RCC 7860 (cell line): ENCODE measurements at places on chromosomes 11 and 22.
A peak's percentile ranks its signal among the peaks of the same experiment; 100 is the strongest.

GRCh38 chr11:70343636-70344035 lies 54.7 kb upstream of the CTTN start:
- DNase-seq: no peak

DNA sequence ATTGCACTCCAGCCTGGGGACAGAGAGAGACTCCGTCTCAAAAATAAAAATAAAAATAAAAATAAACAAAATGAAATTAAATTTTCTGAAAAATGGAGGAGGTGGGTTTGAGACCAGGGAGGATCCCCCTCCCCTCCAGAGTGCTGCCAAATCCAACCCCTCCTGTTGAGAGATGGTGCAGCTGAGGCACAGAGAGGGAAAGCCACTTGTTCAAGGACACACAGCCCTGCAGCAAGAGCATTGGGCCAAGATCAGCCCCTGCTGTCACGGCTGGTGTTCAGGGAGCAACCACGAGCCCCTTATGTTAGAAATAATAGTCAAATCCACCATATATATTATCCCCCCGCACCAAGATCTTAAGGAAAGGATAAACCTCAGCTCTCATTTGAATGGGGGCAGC lies 2.7 kb downstream of the MYO18B start:
- DNase-seq: no peak

GRCh38 chr11:68092411-68092810 lies 28.8 kb downstream of the CHKA start:
- DNase-seq: no peak

DNA sequence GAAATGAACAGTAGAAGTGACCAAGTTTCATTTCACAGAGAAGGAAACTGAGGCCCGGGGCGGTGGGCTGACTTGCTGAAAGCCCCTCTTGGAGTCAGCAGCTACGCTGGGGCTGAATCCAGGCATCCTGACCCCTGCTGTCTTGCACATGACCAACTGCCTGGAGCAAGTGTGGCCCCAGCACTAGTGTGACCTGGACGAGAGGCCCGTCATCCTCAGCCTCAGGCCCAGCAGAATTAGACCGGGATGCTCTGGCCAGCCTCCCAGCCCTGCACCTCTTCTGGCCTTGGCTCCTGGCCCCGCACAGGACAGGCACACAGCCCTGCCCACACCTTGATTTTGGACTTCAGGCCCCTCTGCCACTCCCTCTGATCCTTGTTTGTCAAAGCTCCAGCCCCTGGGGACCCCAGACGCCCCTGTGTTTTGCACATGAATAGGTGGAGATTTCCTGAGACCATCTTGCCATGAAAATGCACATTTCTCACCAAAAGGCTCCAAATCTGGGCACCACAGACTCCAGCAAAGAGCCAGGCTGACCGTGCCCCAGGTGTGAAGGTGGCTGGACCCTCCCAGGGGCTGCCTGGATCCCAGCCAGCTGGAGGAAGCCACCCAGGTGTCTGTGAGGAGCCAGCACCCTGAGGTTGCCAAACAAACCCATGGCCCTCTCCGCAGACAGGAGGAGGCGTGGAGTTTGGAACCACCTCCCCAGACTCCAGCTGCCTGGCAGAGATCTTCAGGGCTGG lies 24.9 kb downstream of the FGF4 start:
- no peak for DNase-seq

- DNase-seq: no peak
Measured at GRCh38 chr11:83057721-83058120, 14.0 kb downstream of the RAB30 start.

GRCh38 chr11:130783323-130783722 lies 133.0 kb downstream of the SNX19 start:
- no peak for DNase-seq

DNA sequence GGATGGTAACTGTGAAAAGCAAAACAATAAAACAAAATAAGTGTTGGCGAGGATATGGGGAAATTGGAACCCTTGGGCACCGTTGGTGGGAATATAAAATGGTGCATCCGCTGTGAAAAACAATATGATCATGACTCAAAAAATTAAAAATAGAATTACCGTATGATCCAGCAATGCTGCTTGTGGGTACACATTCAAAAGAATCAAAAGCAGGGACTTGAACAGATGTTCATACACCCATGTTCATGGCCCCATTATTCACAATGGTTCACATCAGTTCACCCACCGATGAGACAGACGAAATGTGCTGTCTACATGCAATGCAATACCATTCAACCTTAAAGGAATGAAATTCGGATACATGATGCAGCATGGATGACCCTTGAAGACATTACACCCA lies 1.2 kb upstream of the DERL3 start:
- DNase-seq: no peak

- no peak for DNase-seq
Measured at GRCh38 chr11:128603752-128604414, 16.5 kb upstream of the ETS1 start.

- peak; percentile 49 for DNase-seq
Measured at GRCh38 chr11:71129624-71130023, 122.8 kb downstream of the SHANK2 start.

GRCh38 chr11:16292167-16292859 lies 64.0 kb downstream of the SOX6 start:
- DNase-seq: no peak

GRCh38 chr11:75023446-75024067 lies 34.8 kb downstream of the NEU3 start:
- no peak for DNase-seq

- DNase-seq: peak; percentile 18
Measured at GRCh38 chr11:288478-289397, at the start of gene PGGHG. TSS of gene PGGHG (plus strand) at chr11:289126. CDS start at chr11:289817, 691 bp downstream.

DNA sequence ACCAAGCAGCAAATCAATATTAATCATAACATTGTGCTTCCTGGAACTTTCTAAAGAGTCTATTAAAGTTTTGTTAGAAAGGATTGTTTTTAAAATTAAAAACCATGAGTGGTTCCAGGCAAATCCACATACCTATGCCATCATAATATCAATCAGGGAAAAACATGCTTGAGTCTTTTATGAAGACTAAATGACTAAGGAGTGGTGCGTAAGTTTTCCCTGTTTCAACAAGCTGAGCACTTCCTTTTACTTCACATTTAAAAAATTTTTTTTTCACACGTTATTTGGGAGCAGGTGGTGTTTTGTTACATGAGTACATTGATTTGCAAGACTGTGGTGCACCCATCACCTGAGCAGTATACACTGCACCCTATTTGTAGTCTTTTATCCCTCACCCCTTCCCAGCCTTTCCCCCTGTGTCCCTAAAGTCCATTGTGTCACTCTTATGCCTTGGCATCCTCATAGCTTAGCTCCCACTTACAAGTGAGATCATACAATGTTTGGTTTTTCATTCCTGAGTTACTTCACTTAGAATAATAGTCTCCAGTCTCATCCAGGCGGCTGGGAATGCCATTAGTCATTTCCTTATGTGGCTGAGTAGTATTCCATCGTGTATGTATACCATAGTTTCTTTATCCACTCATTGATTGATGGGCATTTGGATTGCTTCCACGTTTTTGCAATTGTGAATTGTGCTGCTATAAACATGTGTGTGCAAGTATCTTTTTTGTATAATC lies 1190.3 kb upstream of the RAG2 start:
- peak; percentile 86 for DNase-seq

- peak; percentile 32 for DNase-seq
Measured at GRCh38 chr11:126547161-126547560, 191.7 kb downstream of the ST3GAL4 start.

- no peak for DNase-seq
Measured at GRCh38 chr11:126805870-126806269, 194.7 kb downstream of the KIRREL3 start.

DNA sequence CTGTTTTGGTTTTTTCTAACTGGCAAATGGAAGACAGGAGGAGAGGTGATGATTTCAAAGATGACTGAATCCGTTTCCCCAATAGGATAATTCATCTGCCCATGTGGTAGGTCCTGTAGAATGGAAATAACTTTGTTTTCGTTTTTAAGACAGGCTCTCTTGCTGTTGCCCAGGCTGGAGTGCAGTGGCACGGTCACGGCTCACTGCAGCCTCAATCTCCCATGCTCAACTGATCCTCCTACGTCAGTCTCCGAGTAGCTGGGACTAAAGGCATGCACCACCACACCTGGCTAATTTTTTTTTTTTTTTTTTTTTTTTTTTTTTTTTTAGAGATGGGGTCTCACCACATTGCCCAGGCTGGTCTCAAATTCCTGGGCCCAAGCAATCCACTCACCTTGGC lies 77.4 kb upstream of the BIRC3 start:
- DNase-seq: no peak

DNA sequence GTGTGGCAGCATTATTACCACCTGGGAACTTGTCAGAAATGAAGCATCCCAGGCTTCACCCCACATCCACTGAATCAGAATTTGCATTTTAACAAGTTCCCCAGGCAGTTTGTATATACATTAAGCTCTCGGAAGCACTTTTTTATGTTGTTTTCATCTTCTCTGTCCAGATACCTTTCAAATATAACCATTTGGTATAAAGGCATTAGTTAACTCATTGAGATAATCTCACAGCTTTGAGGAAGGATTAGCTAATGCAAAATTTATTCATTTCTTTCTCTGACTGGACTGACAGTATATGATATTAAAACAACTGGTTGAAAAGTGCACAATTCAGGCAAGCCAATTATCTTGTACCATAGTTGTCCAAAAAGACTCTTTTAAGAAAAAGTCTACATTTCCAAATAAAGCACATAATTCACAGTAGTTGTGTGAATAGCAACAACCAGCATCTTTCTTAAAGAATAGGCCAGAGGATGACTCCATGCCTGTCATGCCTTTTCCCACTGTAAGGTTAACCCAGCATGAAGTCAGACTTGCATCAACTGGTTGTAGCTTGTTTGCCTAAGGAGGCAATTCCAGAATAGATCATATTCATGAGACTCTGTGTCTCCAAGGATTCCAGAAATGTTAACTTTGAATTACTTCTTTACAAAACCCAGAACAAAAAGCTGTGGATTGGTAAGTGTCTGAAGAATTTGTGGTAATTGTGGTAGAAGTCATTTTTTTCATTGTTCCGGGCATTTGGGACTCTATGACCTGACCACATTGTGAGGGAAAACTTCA lies 254.3 kb upstream of the SESN3 start:
- no peak for DNase-seq

DNA sequence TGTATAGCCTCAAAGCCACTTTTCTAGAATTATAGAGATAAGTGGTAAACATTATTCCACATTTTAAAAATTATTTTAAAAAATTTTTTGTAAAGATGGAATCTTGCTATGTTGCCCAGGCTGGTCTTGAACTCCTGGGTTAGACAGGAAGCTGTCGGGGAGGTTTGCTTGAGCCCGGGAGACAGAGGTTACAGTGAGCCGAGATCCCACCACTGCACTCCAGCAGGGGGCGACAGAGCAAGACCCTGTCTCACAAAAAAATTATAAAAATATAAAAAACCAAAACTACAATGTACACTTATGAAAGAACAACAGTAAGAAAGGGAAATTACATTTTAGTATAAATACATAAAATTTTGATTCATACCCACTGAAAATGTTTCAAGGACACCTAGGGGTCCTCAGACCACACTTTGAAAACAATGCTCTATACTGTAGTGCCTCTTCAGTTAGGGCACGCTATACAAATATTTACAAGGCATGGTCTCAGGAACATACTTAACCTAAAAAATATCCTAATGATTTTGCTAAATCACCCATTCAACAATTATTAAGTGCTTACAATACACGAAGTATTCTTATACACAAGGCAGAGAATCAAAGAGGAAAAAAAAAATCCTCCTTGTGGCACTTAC lies 111.2 kb downstream of the MRTFA start:
- no peak for DNase-seq

GRCh38 chr11:126189109-126189929 lies 22.1 kb downstream of the RPUSD4 start:
- no peak for DNase-seq

GRCh38 chr22:32621656-32622003 lies 147.0 kb downstream of the FBXO7 start:
- no peak for DNase-seq

- no peak for DNase-seq
Measured at GRCh38 chr11:120104041-120104565, 33.8 kb downstream of the TRIM29 start.

DNA sequence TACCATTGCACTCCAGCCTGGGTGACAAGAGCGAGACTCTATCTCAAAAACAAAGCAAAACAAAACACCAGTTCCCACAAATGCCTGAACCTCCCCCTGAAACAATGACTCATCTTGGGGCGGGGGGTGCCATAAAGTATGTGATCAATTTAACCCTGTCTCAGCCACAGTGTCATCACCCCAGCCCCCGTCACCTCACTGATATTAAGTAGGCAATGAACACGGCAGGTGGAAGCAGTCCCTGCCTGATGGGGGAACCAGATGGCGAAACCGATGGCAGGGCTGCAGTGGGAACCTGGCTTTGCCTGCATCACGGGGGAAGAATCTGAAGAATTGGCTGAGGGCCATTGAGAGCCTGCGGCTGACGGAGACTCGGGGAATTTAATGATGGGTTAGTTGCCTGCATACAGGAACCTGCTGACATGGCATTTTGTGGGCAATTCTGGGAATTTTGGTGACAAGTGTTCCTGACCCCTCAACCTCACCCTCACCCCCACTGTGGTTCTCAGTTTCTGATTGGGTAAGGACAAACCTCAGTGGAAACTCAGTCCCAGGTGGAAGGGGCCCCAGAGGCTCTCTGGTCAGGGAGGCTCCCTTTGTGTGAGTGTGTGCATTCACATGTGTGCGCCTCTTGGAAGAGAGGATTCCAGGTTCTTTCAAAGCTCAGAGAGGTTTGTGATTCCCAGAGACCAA lies 39.1 kb upstream of the SHISAL1 start:
- peak; percentile 85 for DNase-seq

DNA sequence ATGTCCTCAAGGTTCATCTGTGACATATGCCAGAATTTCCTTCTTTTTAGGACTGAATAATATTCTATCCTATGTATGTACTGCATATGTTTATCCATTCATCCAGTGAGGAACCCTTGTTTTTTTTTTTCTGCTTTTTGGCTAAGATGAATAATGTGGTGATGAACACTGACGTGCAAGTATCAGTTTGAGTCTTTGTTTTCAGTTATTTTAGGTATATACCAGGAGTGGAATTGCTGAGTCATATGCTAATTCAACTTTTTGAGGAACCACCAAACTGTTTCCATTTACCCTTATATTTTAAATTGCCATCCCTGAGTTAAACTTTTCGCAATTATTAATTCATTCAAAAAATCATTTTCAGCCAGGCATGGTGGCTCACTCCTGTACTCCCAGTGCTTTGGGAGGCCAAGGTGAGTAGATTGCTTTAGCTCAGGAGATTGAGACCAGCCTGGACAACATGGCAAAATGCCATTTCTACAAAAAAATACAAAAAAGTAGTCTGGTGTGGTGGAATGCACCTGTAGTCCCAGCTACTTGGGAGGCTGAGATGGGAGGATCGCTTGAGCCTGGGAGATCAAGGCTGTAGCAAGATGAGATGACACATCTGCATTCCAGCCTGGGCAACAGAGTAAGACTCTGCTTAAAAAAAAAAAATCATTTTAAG lies 64.2 kb downstream of the MICAL2 start:
- DNase-seq: no peak

GRCh38 chr11:241634-242033 lies 4.9 kb downstream of the PSMD13 start:
- no peak for DNase-seq

- DNase-seq: peak; percentile 13
Measured at GRCh38 chr11:70191495-70192140, 11.5 kb upstream of the FADD start.
